ENCODE measurements at places on chromosomes 13 and 19.

DNA sequence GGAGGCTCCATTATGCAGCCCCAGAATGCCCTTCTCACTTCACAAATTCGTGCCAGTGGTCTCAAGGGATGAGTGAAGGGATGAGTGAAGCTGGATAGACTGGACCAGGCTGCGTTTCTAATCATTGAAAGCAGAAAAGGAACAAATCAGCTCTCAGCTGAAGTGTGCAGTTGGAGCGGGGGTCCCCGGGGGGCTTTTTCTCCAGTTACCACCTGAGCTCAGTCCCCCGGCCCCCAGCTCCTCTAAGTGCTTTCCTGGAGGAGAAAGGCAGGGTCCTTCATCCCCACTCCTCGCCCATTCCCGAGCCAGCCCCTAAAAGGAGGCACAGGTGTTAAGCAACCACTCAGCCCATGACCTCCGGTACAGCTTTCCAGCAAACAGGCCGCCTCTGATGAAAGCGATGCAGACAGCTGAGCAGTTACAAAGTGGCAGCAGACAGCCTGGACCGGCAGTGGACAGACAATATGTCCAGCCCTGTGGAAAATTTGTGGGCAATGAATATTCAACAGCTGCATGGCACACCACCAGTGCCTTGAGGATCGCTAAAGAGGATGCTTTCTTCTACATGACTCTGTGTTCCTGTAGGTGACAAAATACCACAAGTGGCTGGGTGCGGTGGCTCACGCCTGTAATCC lies 110.7 kb upstream of the UBL3 start:
- DNase-seq, result no peak

GRCh38 chr13:27489456-27489855 lies 39.1 kb upstream of the MTIF3 start:
- no peak for DNase-seq

GRCh38 chr13:49407068-49407467 lies 36.8 kb downstream of the CAB39L start:
- DNase-seq, result no peak

- DNase-seq, result no peak
These were observed 253.0 kb downstream of the PCDH20 start for GRCh38 chr13:61162636-61163035.

DNA sequence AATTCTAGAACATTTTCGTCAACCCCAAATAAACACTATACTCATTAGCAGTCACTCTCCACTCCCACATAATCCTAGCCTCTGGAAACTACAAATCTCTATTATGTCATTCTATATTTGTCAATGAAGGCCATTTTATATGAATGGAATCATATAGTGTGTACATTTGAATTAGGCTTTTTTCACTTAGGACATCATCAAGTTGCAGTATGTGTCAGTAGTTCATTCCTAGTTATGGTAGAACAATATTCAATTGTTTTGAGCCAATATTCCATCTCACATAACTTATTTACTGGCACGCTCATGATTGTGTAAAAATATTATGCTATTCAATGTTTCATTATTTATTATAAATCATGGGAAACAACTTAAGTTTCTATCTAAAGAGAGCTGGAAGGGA lies 1610.4 kb upstream of the MIR17HG start:
- no peak for DNase-seq
